ENCODE measurements at places on chromosomes 5 and 9.
A peak's percentile ranks its signal among the peaks of the same experiment; 100 is the strongest.

DNA sequence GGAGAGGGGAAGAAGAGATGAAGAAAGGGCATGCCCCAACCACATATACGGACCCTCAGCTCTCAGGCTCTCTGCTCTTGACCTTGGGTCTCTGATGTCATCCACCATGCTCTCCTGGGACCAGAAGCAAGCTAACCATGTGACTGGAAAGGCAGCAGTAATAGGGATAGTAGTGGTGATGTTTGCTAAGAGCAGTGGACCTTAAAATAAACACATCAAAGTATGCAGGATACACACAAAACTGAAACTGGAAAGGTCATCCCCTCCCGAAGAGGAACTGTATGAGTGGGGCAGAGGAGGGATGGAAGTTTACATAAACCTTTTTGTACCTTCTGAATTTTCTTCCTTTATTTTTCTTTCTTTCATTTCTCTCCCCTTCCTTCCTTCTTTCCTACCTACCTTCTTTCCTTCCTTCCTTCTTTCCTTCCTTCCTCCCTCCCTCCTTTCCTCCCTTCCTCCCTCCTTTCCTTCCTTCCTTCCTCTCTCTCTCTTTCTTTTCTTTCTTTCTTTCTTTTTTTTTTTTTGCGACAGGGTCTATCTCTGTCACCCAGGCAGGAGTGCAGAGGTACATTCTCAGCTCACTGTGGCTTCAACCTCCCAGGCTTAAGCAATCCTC is 8.1 kb upstream of the PTPN3 start:
- DNase-seq, result no peak

GRCh38 chr5:80399526-80400239 is 8.2 kb upstream of the ZFYVE16 start:
- DNase-seq, result no peak

- no peak for DNase-seq
Measured at GRCh38 chr9:87850391-87850790, 32.3 kb upstream of the SPATA31E1 start.

DNA sequence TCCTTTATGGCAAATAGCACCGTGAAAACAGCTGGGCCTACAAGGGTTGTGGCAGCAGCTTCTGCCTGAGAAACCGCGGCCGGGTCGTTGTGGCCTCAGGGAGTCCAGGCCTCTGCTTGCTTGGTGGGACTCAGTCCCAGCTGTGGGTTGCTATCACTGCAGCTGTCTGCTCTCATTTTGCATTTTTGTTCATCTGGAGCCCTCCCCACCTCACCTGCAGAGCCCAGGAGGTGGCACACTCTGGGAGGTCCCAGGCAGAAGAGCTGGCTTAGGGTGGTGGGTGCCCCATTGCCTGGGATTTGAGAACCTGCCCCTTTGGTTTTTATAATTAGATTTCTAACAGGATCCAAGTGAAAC is 138.4 kb downstream of the GADD45G start:
- peak; percentile 41 for DNase-seq

DNA sequence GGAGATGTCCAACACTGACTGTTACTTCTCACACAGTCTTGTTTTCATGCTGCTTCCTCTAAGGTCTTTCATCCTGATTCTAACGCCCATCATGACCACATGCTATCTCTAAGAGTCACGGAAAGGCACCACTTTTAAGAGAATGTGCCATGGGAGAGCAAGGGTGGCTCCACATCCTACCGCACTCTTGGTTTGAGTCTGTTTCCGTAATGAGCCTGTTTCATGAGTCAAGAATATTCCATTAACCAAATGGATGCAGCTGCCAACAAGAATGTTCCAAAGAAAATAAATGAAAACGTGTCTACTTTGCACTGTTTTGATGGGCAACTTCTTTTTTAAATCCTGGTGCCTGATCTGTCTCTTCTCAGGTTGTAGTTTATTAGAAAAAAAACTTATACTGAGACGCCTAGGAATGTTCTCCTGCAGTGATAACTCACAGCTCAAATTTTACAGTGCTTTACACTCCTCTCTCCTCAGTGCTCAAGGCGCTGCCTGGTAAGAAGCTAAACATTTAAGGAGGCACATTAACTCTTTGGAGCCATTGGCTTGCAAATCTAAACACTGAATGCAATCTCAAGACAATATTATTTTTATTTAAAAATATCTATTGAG is 124.3 kb downstream of the FGF1 start:
- DNase-seq, result no peak

- DNase-seq, result no peak
Measured at GRCh38 chr5:51651889-51652288, 268.6 kb downstream of the ISL1 start.

DNA sequence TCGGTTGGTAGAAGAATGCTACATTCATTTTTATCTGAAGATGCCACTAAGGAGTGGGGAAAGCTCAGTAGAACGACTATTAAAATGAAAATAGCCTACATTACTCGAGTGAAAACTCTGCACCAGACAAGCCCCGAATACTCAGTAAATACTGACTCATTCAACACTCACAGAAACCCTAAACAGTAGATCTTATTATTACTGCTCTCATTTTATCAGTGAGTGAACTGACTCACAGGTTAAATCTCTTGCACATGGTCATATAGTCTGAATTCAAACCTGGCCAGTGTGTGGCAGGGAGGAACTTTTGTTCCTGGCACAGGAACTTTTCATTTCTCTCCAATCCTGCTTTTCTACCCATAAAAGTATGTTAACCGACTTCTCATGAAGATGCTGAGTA is 9.6 kb upstream of the PAPPA start:
- DNase-seq, result no peak

DNA sequence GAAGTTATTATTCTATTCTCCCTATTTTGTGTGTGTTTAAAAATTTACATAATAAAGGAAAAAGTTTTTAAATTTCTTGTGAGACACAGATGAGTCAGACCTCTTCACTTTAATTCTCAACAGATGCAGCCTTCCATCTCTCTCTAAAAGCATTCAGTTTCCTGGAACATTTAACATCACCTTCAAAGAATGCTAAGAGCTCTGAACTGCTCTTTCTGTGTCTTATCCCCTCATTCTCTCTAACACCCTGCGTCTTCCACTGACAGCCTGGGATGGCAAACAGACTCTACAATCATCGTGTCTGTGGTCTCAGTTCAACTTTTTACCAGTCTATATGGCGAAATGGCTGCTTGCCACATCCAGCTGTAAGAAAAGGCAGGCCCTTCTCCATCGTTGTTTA is 173.0 kb downstream of the HINT1 start:
- no peak for DNase-seq

DNA sequence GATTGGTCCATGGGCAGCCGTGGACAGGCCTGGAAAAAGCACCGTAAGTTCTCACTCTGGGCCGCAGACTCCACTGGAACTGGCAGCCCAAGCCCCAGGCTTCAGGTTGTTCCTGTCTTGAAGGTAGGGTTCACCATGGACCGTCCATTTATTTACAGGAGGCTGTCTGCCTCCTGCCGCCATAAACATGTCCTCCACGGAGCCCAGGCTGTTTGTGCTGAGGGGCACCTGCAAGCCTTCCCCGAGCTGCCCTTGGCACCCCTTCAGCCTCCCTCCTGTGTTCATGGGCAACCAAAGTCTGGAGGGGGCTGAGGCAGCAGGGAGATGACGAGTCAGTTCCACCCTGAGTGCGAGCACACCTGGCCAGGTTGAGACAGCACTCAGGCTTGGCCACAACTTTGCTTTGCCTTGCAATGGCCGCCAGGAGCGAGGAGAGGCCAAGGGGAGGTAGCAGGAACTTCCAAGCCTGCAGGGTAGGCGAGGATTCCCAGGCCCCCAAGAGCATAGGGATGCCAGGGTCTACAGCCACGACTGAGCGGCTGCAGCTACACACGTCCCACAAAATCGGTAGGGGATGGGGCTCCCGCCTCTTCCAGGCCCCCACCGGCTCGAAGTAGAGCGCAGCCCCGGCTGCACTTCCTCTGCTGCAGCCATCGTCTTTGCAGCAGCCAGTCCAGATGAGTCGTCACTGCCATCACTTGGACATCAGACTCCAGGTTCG is 1625.6 kb upstream of the ACO1 start:
- DNase-seq, result no peak

GRCh38 chr5:25604681-25605080 is 959.9 kb upstream of the CDH10 start:
- DNase-seq, result no peak

DNA sequence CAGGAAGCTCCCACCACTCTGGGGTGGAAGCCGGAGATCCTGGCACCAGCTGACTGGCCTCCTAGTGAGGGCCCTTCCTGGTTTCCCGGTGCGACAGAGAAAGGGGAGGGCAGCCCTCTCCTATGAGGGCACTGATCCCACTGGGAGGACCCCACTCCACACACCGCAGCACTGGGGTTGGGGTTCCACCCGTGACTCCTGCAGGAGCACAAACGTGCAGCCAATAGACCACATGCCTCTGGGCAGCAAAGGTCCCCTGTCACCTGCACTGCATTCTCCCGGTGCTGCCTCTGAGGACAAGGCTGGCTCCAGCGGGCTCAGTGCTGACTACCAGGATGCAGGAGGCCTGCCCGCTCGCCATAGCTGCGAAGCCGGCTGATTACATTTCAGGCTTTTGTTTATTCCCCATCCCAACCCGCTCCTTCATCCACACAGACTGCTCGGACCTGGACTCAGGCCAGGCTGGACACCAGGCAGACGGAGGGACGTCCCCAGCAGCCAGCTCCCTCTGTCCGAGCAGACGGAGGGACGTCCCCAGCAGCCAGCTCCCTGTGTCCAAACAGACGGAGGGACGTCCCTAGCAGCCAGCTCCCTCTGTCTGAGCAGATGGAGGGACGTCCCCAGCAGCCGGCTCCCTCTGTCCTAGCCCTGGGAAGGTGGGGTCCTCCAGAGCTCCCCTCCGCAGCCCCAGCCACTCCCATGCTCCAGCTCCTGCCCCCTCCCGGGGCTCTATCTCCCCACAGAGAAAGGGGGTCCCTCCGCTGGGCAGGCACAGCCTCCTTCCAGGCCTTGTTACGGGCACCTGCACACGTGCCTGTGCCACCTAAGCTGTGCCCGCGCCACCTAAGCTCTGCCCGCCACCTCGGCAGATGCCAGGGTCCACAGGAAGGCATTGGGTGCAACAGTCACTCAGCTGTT is 8.8 kb upstream of the CEP72 start:
- no peak for DNase-seq

- no peak for DNase-seq
Measured at GRCh38 chr9:136623016-136623841, 39.5 kb upstream of the EGFL7 start.

Measured in T-helper 2 cell treated with Interferon-gamma antibody and Interleukin-4, amounts not matched to agents 5 μg/mL and 100 μg/mL, for 36 hours (primary cell).